Stimulated activated CD8-positive, alpha-beta memory T cell treated with anti-CD3 and anti-CD28 coated beads, Interleukin-12 subunit alpha, Interleukin-12 subunit beta, amount 100 ng/mL, for 4 hours (primary cell): ENCODE measurements at places on chromosomes 11 and 22.

DNA sequence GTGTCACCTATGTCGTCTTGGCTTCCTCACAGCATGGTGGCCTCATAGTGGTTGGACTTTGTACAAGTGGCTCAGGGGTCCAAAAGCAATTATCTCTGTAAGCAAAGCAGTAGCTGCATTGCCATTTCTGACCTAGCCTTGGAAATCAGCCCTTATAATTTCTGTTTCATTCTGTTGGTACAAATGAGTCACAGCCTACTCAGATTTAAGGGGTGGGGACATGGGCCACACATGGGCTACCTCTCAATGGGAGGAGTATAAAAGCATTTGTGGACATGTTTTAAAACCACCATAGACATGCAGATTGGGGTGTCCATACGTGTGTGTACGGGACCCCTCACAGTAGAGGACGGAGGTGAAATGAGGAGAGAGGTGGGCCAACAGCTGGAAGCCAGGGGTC is 41.6 kb downstream of the CHRDL2 start:
- DNase-seq, result no peak

DNA sequence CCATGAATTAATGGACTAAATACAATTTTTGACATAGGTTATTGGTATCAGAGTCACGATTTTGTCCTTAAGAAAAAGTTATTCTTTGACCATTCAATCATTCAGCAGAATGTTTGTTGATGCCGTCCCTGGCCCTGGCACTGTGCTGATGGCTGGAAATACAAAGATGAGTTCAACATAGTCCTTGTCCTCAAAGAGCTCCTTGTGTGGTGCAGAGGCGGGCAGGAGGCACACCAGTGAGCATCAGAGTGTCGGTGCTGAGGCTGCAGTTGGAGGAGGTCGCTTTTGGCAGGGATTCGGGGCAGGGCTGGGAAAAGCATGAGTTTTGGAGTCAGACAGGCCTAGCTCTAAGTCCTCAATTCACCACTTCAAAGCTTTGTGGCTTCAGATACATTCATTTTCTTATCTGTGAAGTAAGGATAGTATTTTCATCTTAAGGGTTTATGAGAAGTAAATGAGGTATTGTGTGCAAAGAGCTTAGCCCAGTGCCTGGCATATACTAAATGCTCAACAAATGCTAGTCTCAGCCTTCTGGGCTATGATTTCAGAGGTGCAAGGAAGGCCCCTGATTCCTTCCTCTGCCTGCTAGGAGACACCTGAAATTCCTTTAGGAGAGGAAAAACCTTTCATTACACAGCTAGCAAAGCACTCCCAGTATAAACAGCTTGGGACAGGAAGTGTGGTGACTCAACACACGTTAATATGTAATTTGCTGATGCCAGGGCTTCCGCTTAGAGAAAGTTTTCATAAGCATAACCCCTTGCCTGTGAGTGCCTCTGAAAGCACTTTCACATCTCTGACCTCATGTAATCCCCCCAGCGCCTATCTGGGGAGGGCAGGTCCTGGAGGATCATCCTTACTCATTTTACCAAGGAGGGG is 113.8 kb downstream of the NECTIN1 start:
- DNase-seq, result no peak

GRCh38 chr22:50215297-50216054 is 14.7 kb downstream of the SELENOO start:
- no peak for DNase-seq

GRCh38 chr11:88043149-88043548 is 132.1 kb downstream of the RAB38 start:
- DNase-seq, result no peak

GRCh38 chr22:29031227-29032011 is 30.2 kb downstream of the C22orf31 start:
- no peak for DNase-seq

GRCh38 chr22:35434061-35434710 is 34.2 kb downstream of the MCM5 start:
- DNase-seq, result no peak

- DNase-seq, result no peak
These were observed 24.2 kb downstream of the CCT8L2 start for GRCh38 chr22:16568425-16568758.

- no peak for DNase-seq
These were observed 12.8 kb upstream of the APOBEC3A start for GRCh38 chr22:38944653-38945052.

- DNase-seq, result no peak
These were observed 648.7 kb upstream of the CCDC179 start for GRCh38 chr11:23509023-23509422.

DNA sequence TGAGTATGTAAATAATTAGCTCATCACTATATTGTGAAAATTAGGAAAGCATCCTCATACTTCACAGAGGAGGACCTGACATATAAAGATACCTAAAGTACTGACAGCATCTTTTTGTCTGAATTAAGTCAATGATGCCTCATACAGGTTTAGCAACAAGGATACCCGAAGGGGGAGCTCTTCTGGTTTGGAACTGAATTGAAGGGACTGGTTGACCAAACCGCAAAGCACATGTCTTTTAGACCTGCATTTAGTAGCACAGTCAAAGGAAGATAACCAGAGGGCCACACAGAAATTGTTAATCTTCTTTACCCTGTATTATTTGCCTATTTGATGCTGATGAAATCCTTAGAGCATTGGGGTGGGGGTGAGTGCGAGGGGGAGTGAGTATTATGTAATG is 12.9 kb upstream of the WT1 start:
- DNase-seq, result no peak

DNA sequence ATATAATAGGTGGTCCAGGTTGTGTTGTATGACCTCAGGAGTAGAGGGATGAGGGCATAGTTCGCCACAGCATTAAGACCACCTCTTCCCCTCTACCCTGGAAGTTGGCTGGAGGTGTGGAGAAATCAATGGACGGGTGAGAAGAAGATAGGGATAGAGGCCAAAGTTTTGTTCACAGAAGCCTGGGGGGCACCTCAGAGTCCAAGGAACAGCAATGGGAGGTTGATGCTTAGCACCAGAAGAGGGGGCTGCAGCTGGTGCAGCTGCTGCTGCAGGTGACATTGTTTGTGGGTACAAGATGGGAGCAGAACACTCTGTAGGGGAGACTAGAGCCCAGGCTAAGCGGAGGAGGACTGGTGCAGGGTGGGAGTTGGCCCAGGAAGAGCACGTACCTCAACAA is 31.2 kb upstream of the SPON1 start:
- no peak for DNase-seq

GRCh38 chr11:126464796-126465195 is 109.3 kb downstream of the ST3GAL4 start:
- no peak for DNase-seq

DNA sequence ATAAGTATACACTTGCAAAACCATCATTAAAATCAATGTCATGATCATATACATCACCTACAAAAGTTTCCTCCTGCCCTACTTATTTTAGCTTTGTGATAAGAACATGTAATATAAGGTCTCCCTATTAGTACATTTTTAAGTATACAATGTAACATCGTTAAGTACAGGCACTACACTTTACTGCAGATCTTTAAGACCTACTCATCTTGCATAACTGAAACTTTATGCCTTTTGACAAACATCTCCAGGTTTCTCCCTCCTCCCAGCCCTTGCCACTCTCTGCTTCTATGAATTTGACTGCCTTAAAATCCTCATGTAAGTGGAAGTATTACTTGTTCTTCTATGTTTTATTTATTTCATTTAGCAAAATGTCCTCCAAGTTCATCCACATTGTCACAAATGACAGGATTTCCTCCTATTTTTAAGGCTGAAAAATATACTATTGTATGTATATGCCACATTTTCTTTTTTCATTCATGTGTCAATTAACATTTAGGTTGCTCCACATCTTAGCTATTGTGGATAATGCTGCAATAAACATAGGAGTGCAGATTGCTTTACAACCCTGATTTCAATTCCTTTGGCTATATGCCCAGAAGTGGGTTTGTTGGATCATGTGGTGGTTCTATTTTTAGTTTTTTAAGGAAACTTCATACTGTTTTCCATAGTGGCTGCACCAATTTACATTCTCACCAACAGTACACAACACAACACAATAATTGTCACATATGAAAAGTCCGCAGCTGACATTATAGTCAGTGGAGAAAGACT is 471.1 kb upstream of the ANO3 start:
- DNase-seq, result no peak
